ENCODE measurements at places on chromosomes 13 and 19.
A peak's percentile ranks its signal among the peaks of the same experiment; 100 is the strongest.

GRCh38 chr13:90958866-90959265 lies 388.6 kb upstream of the MIR17HG start:
- DNase-seq = no peak

GRCh38 chr19:6916952-6917351 lies 29.6 kb downstream of the ADGRE1 start:
- DNase-seq = no peak

- no peak for DNase-seq
These were observed 7.0 kb downstream of the ARMC6 start for GRCh38 chr19:19040417-19040816.

- no peak for DNase-seq
These were observed 208.5 kb downstream of the FGF9 start for GRCh38 chr13:21879263-21879914.

DNA sequence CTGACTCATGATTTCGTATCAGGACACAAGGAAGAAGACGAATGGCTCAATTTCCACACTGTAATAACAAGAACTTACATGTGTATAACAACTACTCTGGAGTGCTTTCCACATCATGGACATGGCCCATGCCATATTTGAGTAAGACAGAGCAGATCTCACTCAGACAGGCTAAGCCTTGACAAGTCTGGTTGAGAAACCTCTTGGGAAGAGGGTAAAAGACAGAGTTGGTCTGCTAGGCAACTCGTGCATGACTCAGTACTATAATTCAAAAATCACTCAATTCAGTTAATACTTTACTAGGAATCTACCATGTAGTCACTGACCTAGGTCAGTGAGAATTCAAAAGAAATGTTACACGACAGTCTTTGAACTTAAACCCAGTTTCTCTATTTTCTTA lies 5.7 kb upstream of the THSD1 start:
- DNase-seq = no peak

DNA sequence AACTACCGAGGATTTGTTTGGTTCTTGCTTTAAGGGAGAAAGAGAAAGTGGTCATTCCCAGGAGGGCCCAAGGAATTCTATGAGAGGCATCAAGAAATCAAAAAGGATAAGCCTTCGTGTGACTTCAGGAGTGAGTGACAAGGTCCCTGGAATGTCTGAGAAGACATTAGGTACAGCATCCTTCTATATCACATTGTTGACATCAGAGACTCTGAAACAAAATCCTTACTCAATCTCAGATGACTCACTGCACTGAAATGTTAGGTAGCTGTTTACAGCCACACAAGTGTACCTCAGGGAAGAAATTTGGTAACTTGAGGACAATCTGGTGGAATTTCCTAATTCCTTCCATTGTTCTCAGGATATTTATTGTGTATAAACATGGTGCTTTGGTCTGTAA lies 7.9 kb upstream of the LGALS14 start:
- no peak for DNase-seq

- DNase-seq = no peak
These were observed 18.8 kb upstream of the GTF3A start for GRCh38 chr13:27405546-27406134.

DNA sequence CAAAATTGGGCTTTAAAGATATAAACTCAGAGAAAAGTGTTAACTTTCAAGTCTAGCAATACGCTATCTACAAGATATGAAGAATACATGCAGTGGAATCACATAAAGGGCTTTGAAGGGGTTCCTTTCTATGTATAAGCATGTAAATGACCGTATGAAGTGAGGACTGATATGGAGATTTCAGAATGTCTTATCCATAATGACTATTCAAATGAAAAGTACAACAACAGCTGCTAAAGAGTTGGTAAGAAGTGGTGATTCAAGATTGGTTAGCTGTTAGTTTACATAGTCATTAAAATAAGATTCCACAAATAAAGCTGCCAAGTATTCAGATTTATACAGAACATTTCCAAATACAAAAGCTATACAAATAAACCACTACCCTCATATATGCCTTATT lies 153.4 kb upstream of the STARD13 start:
- no peak for DNase-seq

- DNase-seq = no peak
These were observed 13.1 kb downstream of the IRS2 start for GRCh38 chr13:109773276-109773675.

- DNase-seq = no peak
These were observed 276.1 kb downstream of the NALCN start for GRCh38 chr13:101140087-101140770.

DNA sequence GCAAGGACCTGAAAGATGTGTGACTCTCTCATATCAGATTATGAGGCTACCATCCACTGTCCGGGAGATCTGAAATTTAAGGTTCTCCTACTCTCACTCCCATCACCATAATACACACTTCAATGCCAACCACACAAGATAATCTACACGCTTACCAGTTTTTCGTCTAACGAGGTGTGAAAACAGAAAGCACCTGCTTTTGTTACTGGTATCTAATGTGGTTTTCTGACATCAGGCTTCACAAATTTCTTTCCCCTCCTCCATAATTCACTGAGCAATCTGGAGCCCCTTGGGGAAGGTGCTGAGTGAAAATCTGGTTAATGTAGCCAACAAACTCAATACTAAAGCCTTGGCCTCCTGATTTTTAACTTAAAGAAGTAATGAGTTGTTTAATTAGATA lies 10.1 kb upstream of the LRCH1 start:
- no peak for DNase-seq

- no peak for DNase-seq
These were observed 92.7 kb upstream of the SOX1 start for GRCh38 chr13:111974341-111974640.

- DNase-seq = peak; percentile 15
These were observed 16.2 kb upstream of the PRODH2 start for GRCh38 chr19:35828692-35829301.

DNA sequence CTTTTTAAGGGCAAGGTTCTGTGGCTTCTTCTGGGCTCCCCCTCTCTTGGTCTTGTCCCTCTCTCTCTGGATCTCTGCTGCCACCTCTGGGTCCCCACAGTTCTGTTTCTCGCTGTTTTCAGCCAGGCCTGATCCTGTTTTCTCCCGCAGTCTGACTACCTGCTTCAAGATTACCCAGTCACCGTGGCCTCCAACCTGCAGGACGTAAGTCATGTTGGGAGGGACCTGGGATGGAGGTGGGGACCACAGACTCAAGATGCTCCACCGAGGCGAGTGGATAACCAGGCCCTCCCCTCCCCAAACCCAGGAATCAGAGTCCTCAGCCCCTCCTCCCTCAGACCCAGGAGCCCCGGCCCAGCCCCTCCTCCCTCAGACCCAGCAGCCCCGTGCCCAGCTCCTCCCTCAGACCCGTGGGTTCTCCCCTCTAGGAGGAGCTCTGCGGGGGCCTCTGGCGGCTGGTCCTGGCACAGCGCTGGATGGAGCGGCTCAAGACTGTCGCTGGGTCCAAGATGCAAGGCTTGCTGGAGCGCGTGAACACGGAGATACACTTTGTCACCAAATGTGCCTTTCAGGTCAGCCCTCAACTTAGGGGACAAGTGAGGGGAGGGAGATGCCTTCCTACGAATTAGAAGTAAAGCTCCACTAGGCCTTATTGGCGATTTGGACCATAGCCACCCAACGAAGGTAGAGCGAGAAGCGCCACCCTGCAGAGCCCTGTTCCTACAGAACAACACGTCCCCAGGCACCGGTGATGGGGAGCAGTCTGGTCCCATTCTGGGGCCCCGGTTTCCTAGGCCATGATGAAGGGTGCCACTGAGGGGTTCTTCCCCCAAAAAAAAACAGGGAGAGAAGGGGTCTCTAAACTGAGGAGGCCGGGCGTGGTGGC lies 2.2 kb downstream of the FLT3LG start:
- no peak for DNase-seq

- no peak for DNase-seq
These were observed 94.6 kb upstream of the RFC3 start for GRCh38 chr13:33723365-33723764.

DNA sequence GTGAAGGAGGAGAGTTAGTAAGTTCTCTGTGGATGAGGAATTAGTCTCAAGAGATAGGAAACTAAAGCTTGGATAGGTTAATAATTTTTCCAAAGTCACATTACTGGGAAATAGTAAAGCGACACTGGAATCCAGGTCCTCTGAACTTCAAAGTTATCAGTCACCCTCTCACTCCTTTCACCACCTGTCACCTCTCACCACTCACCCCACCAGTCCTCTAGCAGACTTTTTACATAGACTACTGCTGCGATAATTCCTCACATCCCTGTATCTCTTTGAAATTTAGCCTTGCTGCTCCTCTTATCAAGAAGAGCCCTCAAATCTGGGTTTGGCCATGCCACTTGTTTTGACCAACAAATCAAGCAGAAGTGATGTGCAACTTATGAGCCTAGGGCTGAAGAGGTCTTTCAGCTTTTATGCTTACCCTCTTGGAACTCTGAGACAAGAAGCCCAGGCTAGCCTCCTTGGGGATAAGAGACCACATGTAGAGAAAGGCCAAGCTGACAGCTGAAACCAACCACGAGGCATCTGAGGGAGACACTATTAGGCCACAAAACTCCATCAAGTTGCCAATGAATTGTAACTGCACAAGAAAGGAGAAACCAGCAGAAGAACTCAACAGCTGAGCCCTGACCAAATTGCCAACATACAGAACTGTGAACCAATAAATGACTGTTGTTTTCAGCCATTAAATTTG lies 41.2 kb downstream of the STARD13 start:
- no peak for DNase-seq

- DNase-seq = no peak
These were observed 2.6 kb downstream of the CIRBP start for GRCh38 chr19:1271528-1272422.

DNA sequence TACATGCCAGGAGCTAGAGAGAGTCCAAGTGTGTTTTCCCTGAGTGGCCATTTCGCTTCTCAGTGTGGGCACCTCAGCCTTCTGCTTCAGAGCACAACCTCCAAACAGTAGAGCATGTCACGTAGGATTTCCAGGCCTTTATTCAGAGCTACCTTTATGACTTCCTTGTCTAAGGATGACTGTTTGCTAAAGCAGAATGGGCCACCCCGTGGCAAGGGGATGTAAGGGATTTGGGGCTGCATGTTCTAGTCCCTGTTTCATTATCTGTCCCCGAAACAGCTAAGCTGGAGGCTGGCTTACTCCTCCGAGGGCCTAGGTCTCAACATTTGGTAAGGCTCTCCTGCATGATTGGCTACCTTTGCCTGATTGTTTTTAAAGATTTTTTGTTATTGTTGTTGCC lies 6.0 kb downstream of the RNASEH2B start:
- no peak for DNase-seq

DNA sequence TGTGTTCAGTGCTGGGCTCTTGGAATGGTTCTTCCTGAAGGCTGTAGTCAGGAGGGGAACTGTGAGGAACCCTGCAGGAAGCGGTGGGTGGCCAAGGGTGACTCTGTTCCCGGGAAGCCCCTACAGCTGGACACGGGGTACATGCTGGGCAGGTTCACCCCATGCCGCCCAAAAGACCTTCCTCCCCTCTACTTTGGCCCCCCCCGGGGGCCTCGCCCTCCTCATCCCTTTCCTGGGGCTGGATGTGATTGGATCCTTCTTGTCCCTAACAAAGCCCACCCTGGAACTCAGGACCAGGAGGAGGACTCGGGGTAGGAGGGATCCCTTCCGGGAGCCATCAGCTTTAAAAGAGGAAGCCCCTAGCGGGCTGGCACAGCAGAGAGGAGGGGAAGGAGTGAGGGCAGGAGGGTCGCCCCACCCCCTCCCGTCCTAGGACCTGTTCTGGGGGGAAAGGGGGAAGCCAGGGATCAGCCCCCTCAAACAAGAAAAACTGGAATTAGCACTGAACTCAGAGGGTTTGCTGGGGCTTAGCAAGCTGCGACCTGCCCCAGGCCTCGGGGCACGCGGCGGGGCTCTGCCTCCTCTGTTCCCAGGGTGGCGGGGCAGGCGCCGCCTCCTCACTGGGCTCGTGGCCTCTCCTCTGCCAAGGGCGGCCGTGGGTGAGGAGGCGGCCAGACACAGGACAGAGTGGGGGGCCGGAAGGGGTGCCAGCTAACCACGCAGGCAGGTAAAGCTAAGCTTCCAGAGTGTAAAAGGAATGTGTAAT lies 4.0 kb downstream of the CEBPA start:
- DNase-seq = peak; percentile 77

- DNase-seq = peak; percentile 56
These were observed 21.7 kb downstream of the CEACAM21 start for GRCh38 chr19:41597600-41598041.

DNA sequence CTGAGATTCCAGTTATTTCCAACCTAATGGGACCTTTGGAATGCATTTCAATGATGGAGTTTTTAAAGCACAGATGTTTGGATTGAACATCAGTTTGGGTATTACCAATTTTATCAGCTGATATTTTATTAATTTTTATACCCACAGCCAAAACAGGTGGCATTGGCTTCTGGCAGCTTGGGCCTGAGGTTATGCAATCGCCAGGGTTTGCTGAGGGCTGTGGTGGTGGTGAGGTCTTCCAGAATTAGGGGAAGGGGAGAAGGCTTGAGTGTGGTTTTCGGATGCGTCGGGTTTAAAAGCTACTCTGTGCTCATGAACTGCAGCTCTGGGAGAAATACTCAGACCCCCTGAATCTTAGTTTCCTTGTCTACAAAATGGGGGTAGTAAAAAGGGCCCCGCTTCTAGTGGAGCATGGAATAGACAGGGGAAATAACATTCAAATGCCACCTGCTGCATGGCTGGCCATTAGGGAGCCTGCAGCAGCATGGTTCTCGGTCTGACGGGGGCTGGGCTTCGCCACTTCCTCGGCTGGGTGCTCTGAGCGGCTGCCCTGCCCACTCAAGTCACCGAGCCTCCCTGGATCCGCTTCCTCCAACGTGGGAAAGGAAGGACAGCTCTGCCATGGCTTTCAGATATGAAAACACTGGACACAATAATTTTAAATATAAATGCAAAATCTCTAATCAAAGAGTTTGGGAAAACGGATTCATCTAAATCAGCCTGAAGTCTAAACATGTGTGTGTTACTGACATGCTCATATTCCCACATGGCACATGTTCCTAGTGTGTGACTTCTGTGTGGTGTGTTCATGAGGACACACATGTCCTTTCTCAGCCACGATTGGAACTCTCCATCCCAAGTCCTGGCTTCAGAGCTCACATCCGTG lies 35.2 kb downstream of the ADPRHL1 start:
- DNase-seq = no peak

DNA sequence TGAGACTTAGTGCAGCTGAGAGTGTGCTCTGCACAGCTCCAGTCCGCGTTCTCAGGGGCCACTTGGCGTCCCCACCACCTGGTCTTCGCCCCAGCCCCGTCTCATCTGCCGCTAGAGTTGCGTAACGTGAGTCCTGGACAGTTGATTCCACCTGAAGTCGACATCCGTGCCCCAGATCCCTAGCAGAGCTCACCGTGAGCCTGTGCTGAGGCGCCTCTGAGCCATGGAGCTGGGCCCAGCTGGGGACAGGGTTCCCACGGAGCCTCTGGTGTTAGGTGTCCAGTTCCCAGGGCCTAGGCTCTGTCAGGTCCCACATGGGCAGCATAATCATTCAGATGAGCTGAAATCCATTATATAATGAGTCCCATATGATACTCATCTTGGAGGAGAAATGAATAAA lies 147.1 kb upstream of the SOX1 start:
- no peak for DNase-seq
